Stimulated activated CD4-positive, alpha-beta T cell treated with anti-CD3 and anti-CD28 coated beads, Interleukin-15, amount 100 ng/mL, for 1 hour (primary cell): ENCODE measurements at places on chromosomes 11 and 22.
A peak's percentile ranks its signal among the peaks of the same experiment; 100 is the strongest.

DNA sequence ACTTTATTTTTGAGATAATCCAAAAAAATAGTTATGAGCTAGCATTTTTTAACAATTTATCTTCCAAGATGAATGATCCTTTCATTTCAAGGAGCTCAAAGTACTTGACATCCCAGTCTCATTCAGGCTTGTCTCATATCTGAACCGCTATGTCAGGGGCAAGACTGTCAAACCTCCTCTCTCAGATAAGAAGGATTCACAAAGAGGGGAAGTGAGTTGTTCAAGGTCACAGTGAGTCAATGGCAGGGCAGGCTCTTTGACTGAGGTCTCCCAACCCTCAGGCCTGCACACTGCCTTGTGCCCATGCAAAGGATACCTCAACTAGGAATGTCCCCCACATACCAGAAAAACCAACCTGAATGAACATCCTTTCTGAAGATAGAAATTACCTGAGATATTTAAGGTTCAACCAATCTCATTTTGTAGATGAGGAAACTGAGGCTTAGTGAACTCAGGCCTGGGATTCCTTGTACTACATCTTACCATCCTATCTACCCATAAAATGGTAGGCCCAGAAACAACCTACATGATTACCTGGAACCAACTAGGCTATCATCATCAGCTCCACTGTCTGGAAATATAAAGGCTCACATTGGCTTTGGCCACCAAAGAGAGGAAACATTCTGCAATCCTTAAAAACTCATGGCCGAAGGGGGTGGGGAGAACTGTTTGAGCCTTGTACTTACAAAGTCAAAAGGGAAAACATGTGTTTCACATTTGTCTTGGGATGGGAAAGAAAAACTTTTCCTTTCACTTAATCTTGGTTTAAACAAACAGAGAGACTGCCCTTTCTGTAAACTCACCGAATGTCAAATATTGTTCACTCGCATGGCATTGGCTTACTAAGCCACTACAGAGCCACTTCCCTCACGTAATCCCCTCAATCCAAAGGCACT is 51.1 kb downstream of the LIF start:
- no peak for DNase-seq

GRCh38 chr11:85027346-85027745 is 599.8 kb downstream of the DLG2 start:
- no peak for DNase-seq

- no peak for DNase-seq
These were observed 262.1 kb downstream of the KIRREL3 start for GRCh38 chr11:126738295-126739031.

DNA sequence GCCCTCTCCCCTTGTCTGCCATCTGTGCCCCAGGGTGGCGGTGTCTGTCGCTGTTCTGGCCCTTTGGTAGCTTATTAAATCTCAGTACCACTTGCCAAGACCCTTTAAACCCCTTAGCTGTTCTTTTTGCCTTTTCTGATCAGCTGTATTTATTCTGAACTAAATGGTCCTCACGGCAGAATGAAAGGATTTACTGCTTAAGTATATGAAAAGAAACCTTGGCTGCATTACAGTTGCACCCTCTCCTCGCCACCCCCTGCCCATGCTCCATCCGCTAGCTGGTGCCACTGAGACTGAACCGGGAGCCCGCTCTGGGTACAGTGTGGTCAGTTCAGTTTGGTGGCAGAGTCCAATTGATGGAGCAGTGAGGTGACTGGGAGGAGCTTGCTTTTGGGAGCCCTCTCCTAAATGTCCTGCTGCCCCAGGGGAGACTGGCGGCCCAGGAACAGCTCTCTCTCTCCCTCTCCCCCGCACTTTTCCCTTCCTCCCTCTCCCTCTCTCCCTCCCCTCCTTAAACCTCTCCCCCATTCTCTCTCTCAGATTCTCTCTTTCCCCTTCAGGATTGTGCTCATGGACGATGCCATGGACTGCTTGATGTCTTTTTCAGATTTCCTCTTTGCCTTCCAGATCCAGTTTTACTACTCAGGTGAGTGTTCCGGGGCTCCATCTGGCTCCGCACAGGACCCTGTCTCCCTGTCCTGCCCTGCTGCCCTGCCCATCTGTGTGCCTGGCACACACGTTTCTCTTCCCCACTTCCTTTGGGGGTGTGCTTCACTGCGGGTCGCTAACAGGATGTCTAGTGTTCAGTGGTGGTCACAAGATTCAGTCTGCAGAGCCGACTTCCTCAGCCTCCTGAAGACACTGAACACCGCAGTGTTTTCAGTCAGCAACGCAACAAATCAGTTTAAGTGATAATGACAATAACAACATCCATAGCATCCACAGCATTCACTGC is 21.8 kb downstream of the ARFGAP2 start:
- DNase-seq = no peak

GRCh38 chr11:110432713-110433392 is 3.1 kb downstream of the FDX1 start:
- DNase-seq = no peak

- no peak for DNase-seq
These were observed 17.0 kb upstream of the PSMA1 start for GRCh38 chr11:14537134-14537599.

- no peak for DNase-seq
These were observed 25.7 kb upstream of the SCGB1A1 start for GRCh38 chr11:62393061-62393611.

- no peak for DNase-seq
These were observed 101.7 kb downstream of the NECTIN1 start for GRCh38 chr11:119627286-119627685.

DNA sequence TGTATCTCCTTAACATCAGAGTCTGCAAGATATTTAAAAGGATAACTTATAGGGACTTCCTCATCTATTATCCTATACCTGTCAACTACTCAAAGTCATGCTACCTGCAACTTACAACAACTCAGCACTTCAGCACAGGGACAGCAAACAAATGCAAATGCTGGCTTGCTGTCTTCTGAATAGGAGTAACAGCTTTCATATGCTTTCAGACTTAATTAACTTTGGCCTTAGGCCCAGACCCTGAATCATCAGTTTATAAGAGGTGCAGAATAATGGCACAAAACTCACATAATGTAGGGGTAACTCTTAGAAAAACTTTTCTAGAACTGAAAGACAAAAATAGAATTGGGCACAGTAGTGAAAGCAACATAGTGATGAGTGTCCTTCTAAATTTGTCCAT is 953.4 kb downstream of the DLG2 start:
- no peak for DNase-seq

GRCh38 chr22:20430720-20431510 is 6.7 kb downstream of the SCARF2 start:
- DNase-seq = peak; percentile 49

DNA sequence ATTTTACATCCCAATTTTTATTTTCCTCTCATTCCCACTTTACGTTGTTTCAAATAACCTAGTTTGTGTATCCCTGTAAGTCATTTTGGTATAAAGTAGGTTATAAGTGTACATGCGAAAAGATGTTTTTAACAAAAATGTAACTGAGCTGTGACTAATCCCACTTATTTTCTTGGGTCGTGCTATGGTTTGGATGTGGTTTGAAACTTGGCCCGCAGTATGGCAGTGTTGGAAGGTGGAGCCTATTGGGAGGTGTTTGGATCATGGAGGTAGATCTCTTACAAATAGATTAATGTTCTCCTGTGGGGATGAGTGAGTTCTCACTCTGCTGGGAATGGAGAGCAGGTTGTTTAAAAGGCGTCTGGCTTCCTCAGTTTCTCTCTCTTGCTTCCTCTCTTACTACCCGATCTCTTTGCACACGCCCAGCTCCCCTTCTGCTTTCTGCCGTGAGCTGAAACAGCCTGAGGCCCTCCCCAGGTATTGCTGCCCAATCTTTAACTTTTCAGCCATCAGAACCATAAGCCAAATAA is 7.2 kb downstream of the RPL27A start:
- DNase-seq = no peak

DNA sequence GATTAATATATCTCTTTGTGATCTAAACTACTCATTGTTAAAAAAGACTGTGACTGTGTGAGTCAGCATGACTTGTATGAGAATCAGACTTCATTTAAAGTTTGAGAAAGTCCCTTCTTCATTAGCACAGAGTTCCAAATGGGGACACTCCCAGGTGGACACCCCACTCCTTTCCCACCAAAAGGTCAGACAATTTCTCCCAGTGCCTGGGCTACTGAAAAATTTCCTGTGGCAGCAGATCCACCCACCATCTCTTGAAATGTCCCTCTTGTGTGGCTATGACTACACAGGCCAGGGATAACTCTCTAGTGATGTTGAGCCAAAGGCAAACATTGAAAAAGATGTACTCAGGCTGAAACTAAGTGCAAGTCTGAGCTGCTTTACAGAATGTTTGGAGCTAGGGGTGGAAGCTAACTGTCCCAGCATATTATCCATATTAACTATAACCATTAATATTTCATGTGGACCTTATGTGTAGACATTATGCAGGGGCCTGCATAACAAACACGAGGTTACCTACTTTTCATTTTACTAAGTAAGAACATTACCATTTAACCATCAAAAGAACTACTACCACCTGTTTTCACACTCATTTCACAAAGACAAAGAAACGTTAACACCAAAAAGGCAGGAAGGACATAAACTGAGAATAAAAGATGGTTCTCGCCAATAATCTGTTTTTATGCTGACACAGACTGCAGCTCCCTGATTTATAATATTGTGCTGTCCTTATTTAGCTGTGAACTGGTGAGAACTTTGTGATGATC is 44.8 kb downstream of the MMP20 start:
- no peak for DNase-seq

GRCh38 chr11:109046284-109046992 is 375.6 kb upstream of the C11orf87 start:
- DNase-seq = no peak

- DNase-seq = no peak
These were observed 167.5 kb downstream of the KIRREL3 start for GRCh38 chr11:126833065-126833464.

DNA sequence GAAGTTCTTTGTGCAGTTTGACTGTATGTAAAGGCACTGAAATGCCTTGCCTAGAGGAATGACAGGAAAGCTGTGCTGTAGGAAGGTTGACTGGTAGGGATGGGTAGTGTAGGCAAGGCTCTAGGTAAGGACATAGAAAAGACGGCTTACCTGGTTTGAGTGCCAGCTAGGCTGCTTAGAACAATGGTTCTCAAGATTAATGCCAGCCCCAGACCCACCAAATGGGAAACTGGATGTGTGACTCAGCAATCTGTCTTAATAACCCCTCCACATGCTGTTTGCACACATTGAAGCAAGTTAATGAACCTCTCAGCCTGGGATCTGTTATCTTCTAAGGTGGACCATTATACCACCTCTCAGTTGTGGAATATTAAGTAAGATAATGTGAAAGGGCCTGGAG is 3.7 kb downstream of the RPS3 start:
- no peak for DNase-seq

- no peak for DNase-seq
These were observed 68.6 kb upstream of the ATXN10 start for GRCh38 chr22:45602824-45603595.

DNA sequence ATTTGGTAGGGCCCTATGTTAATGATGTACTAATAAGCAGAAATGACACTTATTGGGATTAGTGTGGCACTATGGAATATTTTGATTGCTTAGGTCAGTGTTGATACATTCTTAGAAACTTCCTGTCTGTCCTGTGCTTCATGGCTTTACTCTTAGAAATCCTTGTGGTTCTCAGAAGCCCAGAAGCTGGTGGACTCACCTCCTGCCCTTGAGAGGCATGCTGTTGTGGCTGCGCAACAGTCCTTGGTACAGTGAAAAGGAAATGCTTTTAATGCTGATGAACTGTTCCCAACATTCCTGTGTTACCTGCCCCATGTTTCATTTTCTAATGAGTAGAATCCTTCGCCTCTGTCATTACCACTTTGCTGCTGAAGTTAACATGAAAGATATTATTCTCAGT is 52.4 kb upstream of the MYO18B start:
- no peak for DNase-seq

DNA sequence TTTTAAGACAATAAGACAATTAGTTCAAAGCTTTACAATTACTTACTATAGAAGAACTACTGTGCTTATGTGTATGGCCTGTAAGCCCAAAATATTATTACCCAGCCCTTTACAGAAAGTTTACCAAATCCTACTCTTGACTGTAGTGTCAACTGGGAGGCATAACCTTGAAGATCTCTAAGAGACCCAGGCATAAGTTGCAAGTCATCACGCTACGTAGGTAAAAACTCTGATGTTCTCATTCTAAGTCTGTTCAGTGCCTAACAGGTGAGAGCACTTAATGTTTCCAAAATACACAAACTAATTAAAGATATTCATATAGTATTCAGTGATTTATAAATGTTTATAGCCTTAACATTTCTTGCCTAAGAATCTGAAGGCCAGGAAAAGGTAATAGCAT is 12.9 kb downstream of the SESN3 start:
- no peak for DNase-seq

DNA sequence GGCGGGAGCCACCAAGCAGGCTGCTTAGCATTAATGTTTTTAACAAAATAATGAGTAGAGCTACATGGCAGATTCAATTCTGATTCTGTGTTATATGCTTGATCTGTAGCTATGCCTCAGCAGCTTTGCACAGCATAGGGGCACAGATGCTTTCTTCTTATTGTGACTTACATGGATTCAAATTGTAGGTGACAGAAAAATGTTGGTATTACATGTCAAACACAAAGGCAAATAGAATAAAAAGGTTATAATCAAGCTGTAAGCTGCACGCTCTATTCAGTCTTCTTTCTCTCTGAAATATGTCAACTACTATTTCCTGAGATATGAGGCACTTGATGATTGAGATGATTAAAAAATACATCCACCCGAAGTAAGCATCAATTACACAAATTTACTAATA is 1573.8 kb downstream of the FAM181B start:
- no peak for DNase-seq

- no peak for DNase-seq
These were observed 14.5 kb downstream of the ST3GAL4 start for GRCh38 chr11:126370016-126370415.

GRCh38 chr22:45181240-45181639 is 17.5 kb downstream of the NUP50 start:
- no peak for DNase-seq

DNA sequence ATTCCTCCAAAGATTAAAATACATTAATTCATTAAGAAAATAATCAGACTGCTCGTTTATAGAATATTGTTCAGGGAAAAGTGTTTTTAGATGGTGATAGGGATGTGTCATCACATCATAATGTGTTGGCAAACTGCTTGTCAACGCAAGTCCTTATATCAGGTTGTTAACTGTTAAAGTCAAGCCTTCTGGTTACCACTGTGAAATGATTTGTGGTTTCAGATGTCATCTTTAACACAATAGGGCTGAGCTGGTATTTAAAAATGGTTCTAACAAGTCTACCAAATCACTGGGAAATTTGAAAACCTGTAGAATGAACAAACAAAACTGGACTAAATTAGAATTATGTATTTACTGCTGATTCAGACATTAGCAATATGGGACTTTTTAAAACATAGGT is 2.4 kb upstream of the MMP13 start:
- DNase-seq = no peak

DNA sequence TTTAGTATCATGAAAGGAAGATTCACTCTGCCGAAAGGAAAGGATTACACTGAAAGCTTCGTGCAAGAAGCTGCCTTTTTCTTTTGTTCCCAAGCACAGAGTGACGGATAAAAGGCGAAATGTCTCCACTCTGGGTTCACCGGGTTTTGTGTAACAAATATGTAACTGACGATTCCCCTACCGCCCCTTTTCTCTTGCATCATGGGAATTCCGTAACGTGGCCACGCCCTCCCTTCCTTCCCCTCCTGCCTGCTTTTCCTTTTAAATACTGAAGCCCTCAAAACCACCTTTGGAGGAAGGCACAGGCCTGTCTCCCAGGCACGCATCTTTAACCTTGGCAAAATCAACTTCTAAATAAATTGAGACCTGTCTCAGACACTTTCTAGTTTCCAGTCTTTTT is 16.4 kb upstream of the TESMIN start:
- no peak for DNase-seq

GRCh38 chr11:35812828-35813227 is 131.0 kb upstream of the LDLRAD3 start:
- DNase-seq = no peak
